Mucosa of gallbladder (tissue), 1 donor: ENCODE measurements at places on chromosomes 11 and 22. TPM values are rescaled to one million over a fixed set of nuclear protein-coding genes. Genes with fewer than 3 reads are reported as not detected.

DNA sequence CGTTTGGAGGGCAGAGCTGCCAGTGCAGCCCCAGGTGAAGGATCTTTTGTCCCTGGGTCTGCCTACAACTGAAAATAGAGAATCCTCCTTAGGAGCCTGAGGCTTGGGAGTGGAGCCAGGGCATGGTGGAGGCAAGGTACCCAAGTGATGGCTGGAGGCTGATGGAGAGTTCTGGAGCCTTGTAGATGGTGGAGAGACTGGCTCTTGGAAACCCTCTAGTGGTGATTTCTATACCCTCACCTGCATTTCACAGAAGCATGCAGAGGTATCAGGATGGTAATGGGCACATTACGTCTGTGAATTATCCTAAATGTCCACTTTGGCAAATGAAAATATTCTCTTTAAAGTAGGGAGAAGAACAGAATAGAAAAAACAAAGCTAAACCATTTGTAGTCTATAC lies 44.4 kb downstream of the INSC start:
- no peak for DNase-seq

- DNase-seq: no peak
These were observed 1086.3 kb upstream of the CCDC90B start for GRCh38 chr11:84372381-84372950.

KCTD14 gene
- total RNA-seq: 23.6 TPM

KCNJ4 gene
- not detected for total RNA-seq

- no peak for DNase-seq
These were observed 454.1 kb upstream of the CADM1 start for GRCh38 chr11:115958089-115959000.

DNA sequence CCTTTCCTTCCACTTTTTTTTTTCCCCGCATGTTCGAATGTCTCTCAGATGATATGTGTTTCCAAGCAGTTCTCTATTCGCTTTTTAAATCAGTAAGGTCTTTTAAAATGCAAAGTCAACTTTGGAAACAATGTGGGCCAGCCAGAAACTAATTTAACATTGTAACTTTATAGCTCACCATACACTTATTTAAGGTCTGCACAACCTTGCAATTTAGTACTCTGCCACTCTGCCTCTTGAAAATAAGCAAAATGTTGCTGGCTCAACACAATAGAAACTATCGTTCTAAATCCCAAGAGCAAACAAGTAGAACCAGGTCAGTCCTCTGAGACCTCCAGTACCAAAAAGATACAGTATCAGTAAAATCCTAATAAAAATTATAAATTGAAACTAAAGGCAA lies 109.0 kb downstream of the SIK3 start:
- no peak for DNase-seq

DNA sequence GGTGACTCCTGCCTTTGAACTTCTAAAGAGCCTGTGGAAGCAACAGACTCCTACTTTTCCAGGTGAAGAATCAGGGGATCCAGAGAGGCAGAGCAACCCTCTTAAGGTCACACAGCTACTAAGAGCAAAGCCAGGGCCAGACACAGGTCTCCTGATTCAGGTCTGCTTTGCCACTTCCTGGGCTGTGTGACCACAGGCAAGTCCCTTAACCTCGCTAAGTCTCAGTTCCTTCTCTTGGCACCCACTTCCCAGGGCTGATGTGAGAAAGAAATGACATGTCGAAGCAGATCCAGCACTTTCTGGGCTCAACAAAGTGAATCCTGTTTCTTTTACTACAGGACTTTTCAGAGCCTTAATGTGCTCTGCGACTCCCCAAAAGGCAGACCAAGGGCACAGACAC lies 30.2 kb downstream of the UQCR10 start:
- no peak for DNase-seq

MUC6 gene
- 173 TPM for total RNA-seq

DNA sequence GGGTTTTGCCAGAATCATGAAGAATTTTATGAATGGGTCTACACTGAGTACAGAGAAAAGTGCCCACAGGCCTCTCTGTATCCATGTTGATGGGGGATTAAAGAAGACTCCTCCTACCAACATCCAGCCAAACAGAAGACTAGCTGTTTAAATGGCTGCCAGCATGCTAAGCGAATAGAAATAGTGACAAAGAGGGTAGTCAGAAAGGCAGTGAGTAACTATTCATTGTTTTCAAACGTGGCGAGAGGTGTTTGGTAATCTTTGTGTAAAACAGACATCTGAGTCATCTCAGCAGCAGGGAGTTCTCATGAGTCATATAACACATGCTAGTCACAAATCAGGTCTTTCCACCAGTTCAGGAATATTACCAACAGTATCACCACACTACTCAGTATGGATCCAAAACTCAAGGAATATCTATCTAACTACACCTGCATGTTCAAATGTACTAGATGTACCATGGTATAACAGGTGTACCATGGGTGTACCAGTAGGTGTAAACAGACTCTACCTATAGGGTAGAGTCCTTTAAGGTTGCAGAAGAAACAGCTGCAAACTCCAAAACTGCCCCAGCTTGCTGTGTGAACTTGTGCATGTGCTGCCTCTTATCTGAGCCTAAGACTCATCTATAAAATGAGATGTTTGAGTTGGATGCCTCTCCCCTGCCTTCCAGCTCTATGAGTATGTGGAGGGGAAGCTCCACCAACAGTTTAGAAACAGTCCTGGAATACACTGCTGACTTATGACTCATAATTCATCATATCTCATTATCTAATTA lies 82.0 kb downstream of the SLC1A2 start:
- no peak for DNase-seq

DNA sequence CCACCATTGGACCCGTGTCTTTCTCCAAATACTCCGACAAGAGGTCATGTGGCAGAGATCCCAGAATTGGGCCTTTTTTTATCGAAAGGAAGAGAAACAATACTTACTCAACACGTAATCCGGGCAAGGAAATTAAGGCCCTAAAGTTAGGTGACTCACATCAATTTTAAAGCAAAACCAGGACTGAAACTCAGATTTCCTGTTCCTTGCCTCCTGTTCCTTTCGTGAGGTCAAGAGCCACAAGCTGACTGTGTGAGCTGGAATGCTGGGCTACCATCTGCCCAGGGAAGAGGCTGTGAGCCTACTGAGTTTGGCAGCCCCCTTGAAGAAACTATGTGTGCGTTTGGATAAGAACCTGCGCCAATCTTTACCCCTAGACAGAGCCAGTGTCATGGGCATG lies 27.1 kb upstream of the MRGPRX2 start:
- no peak for DNase-seq

DNA sequence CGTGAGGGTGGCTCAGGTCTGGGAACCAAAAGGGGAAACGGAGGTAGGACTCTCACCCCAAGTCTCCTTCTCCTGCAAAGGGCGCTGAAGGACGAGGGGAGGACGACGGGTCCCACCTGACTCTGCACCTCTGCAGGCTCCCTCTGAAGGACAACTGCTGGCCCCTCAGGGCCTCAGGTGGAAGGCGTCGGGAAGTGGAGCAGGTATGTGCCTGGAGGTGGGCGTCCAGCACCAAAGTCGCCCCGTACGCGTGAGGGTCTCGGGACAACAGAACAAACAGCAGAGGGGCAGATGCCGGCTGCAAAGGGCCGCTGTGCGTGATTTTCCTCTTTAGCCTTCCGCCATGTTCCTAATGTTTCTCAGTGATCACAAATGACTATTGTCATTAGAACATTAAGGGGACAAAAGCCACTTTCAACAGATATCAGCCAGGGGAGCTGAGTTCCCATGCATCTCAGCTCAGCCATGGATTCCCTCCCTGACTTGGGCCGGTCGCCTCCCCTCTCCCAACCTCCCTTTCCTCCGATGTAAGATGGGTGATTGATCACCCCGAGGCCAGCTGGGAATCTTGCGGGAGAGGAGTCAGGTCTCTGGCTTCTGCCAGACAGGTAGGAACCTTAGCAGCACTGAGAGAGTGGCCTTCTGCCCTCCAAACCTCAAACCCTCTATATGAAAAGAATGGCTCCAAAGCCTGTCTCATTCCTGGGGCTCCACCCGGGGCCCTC lies 836 bp downstream of the SLC16A8 start:
- no peak for DNase-seq

- no peak for DNase-seq
These were observed 53.2 kb upstream of the MTNR1B start for GRCh38 chr11:92916299-92916698.

DNA sequence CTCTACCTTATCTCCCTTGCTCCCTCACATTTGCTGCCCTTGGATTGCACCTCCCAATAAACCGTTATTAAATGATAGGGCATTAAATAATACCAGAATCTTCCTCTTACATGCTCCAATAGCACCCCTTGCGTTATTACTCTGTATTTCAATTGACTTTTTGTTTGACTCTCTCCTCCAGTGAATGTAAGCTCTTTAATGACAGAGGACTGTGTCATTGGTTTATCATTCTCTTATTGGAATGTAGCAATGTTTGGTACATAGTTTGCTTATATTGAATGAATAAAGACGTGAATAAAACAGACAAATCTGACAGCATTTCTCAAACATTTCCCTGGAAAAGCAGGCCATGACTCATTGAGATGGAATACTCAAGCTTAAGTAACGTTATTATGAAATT lies 8.7 kb upstream of the MPEG1 start:
- DNase-seq: no peak

- DNase-seq: no peak
These were observed 142.9 kb downstream of the NCAM1 start for GRCh38 chr11:113103932-113104690.

DNA sequence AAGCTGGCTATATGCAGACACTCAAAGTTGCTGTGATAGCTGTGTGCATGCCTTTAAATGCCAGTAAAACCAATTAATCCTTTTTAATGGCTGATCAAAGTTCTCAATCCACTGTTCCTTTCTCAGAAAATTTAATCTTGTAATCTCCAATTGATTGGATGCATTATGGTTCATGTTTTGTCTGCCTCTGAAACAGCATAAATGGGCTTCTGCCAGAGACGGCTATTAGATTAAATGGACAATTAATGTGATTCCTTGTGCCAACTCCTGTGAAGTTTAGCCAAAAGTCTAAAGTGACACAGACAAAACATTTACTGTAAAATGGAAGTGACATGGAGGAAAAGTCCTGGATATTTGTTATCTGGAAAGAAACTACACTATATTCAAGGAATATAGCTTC lies 952.5 kb upstream of the FAT3 start:
- no peak for DNase-seq

DNA sequence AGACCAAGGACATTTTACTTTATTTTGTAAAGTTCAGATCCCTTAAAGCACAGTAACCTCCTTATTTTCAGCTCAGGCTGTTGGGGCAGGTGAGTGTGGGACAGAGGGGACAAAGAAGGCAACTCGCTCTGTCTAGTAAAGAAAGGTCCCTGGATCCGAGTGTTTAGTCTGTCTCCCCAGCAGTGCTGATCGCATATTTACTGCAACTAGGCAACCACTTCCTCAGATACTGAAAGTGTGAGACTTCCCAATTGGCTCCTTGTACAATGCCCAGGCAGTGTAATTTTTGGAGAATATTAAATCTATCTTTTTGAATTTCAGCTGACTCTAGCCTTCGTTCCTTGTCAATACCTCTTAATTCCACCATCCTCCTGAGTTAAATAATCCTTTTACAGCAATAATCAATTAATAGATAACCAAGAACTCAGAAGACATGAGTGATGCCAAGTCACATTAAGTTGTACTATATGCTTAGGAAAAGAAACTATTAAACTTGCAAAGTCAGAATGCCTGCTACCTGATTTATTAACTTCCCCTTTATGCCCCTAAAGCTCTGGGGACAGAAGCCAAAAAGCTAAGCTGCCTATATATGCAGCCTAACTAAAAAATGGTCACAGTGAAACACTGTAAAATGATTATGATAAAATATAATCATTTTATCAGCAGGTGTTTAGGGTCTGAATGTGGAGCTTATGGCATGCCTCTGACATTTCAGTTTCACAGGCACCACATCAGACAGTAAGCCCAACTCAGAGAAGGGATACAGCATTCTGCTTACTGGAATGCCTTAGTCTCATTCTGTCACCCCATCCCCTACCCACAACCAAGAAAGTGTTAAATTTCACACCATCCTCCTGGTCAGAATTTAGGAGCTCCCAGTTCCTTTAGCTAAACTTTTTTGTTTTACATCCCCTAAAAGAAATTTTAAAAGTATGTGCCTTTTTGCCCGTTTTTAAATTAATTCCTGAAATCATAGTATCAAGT lies 138.7 kb downstream of the TRIM44 start:
- no peak for DNase-seq

IL18 gene
- 34.3 TPM for total RNA-seq

GRIK4 gene
- total RNA-seq: 2.9 TPM

PRODH gene
- 5.8 TPM for total RNA-seq

GRCh38 chr22:33271390-33272161 lies 213.4 kb upstream of the SYN3 start:
- peak; percentile 75 for DNase-seq

SERHL2 gene
- 2.9 TPM for total RNA-seq

GRCh38 chr11:31118566-31118965 lies 251.0 kb downstream of the DCDC1 start:
- DNase-seq: no peak

DNA sequence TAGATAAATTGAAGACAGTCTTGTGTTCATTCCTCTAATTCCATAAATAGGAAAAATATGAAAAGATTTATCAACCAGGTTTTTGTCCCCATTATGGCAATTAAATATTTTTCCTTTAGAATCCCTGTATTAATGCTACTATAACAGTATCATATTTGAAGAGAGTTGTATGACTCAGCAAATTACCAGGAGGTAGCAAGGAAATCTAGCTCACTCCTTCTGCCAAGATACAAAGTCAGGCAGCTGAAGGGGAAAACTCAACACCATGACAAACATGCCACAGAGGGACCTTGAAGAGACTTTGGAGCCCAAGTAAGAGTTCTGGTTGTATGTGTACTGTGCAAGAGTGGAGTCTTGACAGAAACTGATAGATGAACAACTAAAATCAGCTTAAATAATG lies 143.3 kb downstream of the GUCY1A2 start:
- DNase-seq: no peak

DAGLA gene
- total RNA-seq: 10.6 TPM

GRCh38 chr22:20178075-20178914 lies 27.4 kb upstream of the CCDC188 start:
- no peak for DNase-seq

GRCh38 chr22:29716814-29717545 lies 2.8 kb upstream of the CABP7 start:
- peak; percentile 69 for DNase-seq

CSNK2A3 gene
- total RNA-seq: 1.6 TPM

- DNase-seq: no peak
These were observed 27.0 kb downstream of the CSTF3 start for GRCh38 chr11:33134276-33134675.

GRCh38 chr11:70611821-70612220 lies 213.5 kb downstream of the CTTN start:
- DNase-seq: no peak

TEX54 gene
- total RNA-seq: not detected

GRCh38 chr22:37709445-37709765 lies 12.6 kb downstream of the TRIOBP start:
- DNase-seq: no peak

DNA sequence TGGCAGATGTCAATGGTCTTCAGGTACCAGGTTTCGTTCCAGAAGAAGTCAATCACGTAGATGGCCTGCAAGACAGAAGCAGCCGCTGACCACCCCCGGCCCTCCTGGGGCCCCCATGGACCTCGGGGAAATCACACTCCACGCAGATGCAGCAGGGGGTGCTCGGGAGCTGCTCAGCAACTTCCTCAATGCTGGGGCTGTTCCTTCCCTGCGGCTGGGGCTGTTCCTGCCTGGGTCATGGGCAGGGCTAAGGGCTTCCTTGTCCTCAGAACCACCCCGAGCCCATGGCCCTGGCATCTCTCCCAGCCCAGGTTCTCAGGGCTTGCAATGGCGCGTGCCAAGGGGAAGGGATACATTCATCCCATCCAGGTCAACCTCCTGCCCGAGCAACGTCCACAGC lies 10.3 kb downstream of the DHCR7 start:
- no peak for DNase-seq

IL17REL gene
- total RNA-seq: 0.06 TPM
